ENCODE measurements at places on chromosomes 1 and 21.

- no peak for DNase-seq
Observed at GRCh38 chr1:94708299-94708685, 111.9 kb upstream of the SLC44A3 start.

DNA sequence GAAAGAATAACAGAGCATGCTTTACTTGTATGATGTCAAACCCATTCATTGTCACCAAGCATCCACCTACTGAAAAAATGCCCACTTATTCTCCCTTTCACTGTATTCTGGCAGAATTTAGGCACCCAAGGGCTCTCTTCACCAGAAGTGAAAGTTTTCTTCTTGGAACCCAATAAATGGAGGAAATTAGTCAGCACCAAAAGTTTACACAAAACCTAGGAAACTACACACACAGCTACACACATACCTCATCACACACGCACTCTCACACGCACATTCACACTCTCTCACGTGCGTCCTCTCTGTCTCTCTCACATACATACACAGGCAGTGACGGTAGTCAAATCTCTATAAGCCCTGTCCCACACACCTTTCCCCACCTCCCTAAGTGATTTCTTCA, 37.6 kb downstream of the MCOLN2 start:
- DNase-seq = no peak

GRCh38 chr1:177255411-177255810, 84.7 kb downstream of the BRINP2 start:
- no peak for DNase-seq

- DNase-seq = no peak
Observed at GRCh38 chr1:177275736-177276135, 105.0 kb downstream of the BRINP2 start.

DNA sequence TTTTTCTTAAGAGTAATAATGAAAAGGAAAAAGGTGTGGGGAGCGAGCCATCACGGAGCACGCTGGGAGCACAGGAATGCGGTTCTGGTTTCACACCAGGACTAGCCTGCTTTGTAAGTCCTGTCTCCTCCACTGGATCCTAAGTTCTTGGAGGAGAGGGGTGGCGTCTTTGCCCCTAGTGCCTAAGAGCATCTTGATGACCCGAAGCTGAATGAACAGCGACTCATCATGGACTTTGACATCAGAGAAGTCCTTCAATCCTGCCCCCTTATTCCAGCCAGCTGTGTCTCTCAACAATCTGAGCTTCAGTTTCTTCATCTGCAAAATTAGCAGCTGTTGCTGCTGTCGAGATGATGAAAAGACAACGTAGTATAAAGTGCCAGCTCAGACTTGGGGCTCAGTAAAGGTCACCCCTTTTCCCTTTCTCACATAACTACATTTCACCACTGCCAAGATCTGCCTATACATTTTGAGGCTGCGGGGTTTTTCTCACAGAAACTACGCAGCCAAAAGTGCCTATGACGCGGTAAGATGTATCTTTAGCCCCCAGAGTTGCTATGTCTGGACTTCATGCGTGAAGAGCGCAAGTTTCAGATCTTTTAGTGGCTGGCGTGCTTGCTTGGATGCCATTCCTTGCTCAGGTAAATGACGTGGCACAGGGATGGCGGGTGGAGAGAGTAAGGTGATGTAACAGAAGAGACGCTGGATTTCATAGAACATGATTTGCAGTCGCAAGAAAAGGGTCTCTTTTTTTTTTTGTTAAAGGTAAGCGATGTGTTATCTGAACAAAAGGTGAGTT, 4.9 kb upstream of the PRDM2 start:
- no peak for DNase-seq

DNA sequence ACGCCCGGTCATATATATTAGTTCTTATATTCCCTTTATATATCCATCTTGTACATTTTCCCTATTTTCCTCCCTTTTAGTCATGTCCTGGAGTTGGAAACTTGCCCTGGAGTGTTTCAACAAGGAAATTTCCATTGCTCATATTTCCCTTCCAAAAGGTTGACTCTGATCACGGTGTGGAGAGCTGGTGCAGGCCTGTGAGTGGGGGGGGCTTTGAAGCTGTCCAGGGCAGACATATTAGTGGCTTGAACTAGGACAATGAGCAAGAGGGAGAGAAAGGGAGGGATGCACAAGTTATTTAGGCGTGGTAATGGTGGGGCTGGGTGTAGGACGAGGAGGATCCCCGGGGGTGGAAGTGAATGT, 30.4 kb upstream of the TMEM61 start:
- DNase-seq = no peak

GRCh38 chr1:220784751-220785150, 2.0 kb upstream of the MTARC1 start:
- no peak for DNase-seq

- no peak for DNase-seq
Observed at GRCh38 chr1:9472386-9473031, 66.8 kb upstream of the SLC25A33 start.

- no peak for DNase-seq
Observed at GRCh38 chr1:36554323-36554628, 71.6 kb upstream of the CSF3R start.

- DNase-seq = no peak
Observed at GRCh38 chr1:177082855-177083693, 81.4 kb downstream of the ASTN1 start.

DNA sequence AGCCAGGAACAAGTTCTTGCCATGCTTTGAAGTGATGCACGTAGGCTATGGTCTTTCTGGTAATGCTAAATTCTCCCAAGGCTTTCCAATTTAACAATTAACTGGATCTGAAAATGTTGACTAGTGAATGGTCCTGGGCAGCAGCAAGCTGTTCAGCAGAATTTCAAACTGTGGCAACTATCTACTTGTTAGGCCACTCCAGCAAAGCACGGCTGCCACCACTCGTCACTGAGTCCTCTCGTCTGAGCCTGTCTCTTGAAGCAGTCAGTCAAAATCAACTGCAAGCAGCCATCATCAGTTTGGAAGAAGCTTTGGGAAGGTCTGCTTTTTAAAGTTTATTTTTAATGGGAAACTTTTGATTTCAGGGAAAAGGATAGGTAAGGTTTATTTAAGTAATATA, 6.1 kb downstream of the FLVCR1 start:
- DNase-seq = no peak

DNA sequence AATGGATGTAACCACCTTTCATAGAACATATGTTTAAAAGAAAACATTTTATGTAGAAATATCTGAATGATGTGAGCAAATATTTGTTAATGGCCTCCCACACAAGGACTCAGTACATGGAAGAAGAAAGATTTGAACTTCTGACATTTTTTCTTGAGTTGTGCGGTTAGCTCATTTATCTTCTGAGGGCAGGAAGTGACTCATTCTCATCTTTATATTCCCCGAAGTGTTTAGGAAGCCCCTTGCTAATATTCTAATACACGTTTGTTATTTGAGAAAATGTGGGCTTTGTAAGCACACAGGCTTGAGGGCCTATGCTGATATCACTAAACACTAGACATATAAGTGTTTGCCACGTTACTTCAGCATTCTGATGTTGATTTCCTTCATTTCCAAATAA, 392.5 kb upstream of the PTBP2 start:
- no peak for DNase-seq

DNA sequence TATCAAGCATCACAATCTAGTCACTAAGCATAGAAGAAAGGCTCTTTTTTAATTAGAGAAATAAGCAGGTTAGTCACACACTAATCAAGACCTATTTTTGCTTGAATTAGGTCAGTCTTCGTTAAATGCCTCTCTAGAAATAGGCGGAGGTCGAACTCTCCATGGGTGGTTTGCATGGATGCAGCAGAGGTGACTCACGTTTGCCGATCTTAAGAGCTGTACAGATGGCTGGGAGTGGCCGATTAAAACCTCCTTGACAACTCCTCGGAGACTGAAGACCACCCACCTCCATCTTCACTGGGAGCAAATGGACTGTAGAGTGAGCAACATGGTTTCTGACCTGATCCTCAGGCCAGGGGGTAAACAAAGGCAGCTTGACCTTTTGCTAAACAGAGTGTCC, 249.3 kb downstream of the ZNF648 start:
- no peak for DNase-seq

DNA sequence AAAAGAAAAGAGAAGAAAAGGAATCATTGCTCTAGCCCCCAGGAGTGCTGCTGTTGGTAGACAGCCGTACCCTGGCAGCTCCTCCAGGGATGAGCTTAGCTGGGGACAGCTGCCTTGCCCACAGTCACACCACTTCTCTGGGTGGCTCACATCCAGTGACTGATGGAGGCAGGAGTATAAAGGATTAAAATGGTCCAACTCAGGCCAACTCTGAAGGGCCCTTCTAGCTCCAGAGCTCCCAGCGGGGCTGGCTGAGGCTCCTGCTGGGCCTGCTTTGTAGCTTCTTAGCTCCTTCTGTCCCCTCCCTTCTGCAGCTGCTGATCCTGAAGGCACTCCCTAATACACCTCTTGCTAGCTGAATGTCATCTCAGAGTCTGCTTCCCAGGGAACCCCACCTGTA, 4.4 kb downstream of the CITED4 start:
- DNase-seq = no peak

DNA sequence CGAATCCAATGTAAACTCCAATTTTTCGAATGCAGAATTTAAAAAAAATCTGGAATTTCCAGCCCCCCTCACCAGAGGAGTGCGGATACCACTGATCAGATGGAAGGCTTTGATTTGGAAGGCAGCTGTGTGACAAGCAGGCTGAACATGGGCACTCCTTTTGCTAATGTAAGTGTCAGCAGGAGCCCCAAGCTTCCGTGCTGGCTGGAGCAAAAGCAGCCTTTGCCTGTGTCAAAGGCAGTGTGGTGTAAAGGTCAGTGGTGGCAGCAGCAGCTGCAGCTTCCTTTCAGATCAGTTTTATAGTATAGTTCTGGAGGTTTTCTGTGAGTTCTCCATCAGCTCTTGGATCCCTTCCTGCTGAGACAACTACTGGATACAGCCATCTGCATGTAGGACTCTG, 259.9 kb downstream of the CTH start:
- no peak for DNase-seq

GRCh38 chr1:147260956-147261355, 18.5 kb downstream of the CHD1L start:
- no peak for DNase-seq
